ENCODE measurements at places on chromosomes 7 and 10. TPM values are rescaled to one million over a fixed set of nuclear protein-coding genes. Genes with fewer than 3 reads are reported as not detected.

SUN3 gene
- total RNA-seq = not detected

CCSER2 gene
- 57.1 TPM for total RNA-seq

- no peak overlapping the region for H3K27ac ChIP-seq
- H3K4me3 ChIP-seq = no peak overlapping the region
- DNase-seq = no peak
- peaks cover 35% of the 10 kb centered on the region for H3K36me3 ChIP-seq
Measured at GRCh38 chr7:100572949-100573675, 588 bp downstream of the SAP25 start.

GRCh38 chr10:27948186-27948585 lies 50.7 kb downstream of the ODAD2 start:
- peaks cover 3% of the 10 kb centered on the region for H3K27me3 ChIP-seq
- no peaks in the 10 kb centered on the region for H3K4me1 ChIP-seq
- no peak overlapping the region for H3K27ac ChIP-seq
- no peaks in the 10 kb centered on the region for H3K36me3 ChIP-seq

DNA sequence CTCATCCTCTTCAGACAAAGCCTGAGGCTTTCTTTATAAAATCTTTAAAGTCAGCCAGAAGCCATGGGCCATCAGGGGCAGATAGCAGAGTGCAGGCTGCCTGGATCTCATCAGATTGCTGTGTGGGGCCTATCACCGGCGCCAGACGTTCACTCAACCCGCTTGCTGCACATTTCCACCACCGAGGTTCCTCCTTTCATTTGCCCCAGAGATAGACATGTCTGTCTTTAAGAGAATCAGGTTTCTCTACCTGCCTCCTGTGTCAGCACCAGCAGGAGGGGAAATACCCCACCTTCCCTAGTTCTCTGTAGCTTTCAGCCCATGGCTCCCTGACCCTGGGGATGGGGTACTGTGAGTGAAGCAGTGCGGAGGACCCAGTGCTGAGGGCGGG lies 22.0 kb downstream of the SLC18A2 start:
- no peak overlapping the region for H3K27ac ChIP-seq
- H3K4me3 ChIP-seq = no peak overlapping the region
- no peaks in the 10 kb centered on the region for H3K36me3 ChIP-seq
- DNase-seq = no peak
- peaks cover 22% of the 10 kb centered on the region for H3K27me3 ChIP-seq
- H3K4me1 ChIP-seq = no peaks in the 10 kb centered on the region

DNA sequence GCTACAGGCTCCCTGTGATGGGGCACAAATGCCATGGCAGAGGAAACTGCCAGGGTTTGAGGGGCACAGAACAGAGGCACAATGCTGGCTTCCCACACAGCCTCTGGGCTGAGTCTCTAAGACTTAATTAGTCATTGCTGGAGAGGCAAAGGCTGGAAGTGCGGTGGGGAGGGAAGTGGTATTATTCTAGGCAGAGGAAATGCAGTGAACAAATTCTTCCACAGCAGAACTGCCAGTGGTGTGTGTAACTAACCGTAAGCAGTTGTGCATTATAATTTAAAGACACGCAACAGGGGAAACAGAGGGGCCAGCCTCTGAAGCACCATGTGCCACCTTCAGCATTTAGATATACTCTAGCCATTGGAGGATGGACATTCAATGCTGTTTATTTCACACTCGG lies 12.8 kb downstream of the ICA1 start:
- H3K36me3 ChIP-seq = no peaks in the 10 kb centered on the region
- no peak overlapping the region for H3K27ac ChIP-seq
- H3K4me1 ChIP-seq = no peaks in the 10 kb centered on the region
- peaks cover 12% of the 10 kb centered on the region for H3K27me3 ChIP-seq
- no peak for DNase-seq

STEAP2 gene
- not detected for total RNA-seq

DNA sequence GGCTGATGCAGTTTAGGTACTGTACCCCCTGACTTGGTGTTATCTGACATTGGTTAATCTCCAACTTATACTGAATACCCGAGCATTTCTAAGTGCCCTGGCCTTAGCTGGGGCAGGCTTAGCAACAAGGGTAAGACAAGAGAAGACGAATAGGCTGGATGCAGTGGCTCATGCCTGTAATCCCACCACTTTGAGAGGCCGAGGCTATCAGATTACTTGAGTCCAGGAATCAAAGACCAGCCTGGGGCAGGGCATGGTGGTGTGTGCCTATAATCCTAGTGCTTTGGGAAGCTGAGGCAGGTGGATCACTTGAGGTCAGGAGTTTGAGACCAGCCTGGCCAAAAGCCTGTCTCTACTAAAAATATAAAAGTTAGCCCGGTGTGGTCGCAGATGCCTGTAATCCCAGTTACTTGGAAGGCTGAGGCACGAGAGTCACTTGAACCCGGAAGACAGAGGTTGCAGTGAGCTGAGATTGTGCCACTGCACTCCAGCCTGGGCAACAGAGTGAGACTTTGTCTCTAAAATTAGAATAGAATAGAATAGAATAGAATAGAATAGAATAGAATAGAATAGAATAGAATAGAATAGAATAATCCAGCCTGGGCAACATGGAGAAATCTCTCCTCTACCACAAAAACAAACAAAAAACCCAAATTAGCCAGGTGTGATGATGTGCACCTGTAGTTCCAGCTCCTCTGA lies 108.9 kb downstream of the BICC1 start:
- H3K4me1 ChIP-seq = no peaks in the 10 kb centered on the region
- no peak overlapping the region for H3K4me3 ChIP-seq
- no peaks in the 10 kb centered on the region for H3K36me3 ChIP-seq
- no peak overlapping the region for H3K27ac ChIP-seq
- H3K27me3 ChIP-seq = no peaks in the 10 kb centered on the region

DNA sequence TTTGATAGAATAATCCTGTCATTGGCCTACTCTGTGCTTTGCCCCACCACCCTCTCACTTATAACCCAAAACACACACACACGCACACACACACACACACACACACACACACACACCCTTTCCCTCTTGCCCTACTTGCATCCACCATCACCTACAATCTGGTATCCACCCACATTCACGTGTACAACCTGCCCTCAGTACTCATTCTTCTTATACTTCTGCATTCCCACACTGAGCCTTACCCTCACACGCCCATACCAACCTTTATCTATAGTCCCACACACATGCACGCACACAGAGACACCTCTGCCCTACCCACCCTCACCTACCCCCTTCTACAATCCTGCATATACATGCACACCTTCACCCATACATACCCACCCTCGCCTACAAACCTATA lies 10.8 kb upstream of the SRI start:
- no peak for DNase-seq
- peaks cover 9% of the 10 kb centered on the region for H3K27me3 ChIP-seq
- H3K4me3 ChIP-seq = no peak overlapping the region
- no peaks in the 10 kb centered on the region for H3K36me3 ChIP-seq
- H3K4me1 ChIP-seq = no peaks in the 10 kb centered on the region

CYP3A7 gene
- not detected for total RNA-seq

GRCh38 chr10:822661-823367 lies 108.7 kb downstream of the LARP4B start:
- DNase-seq = no peak
- peak overlapping the region; percentile 81 for H3K27ac ChIP-seq
- H3K4me3 ChIP-seq = peak overlapping the region; percentile 68
- no peaks in the 10 kb centered on the region for H3K27me3 ChIP-seq

DNA sequence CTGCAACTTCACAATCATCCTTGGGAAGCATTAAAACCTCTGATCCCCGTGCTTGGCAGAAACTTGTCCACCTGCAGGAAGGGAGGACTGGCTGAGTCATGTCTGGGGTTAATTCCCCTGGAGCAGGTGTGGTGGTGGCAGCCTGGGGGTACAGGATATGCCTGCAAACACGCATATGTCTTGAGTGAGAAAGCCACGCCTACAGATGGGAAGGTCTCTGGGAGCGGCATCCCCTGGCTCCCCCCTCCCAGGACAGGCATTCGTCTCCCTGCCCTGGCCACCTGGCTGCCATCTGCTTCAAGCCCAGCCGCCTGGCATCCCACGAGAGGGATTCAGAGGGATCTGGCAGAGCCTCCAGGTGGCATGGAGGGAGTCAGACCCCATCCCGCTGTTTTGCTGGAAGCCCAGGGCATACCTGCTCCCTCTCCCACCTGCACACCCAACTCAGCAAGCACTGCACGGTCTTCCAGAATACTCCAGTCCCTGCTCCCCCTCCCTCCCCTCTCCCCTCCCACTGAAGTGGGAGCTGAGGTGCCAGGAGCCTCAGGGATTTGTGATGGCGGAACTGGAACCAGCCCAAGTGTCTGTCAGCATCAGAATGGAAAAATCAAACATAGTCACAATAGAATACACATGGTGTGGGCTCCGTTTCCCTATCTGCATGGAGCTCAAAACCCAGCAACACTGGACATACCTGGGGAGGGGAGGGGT lies 61.0 kb downstream of the CAMK2B start:
- no peak overlapping the region for H3K27ac ChIP-seq
- no peak for DNase-seq
- no peaks in the 10 kb centered on the region for H3K36me3 ChIP-seq
- no peak overlapping the region for H3K4me3 ChIP-seq

ACTL6B gene
- total RNA-seq = not detected

DNA sequence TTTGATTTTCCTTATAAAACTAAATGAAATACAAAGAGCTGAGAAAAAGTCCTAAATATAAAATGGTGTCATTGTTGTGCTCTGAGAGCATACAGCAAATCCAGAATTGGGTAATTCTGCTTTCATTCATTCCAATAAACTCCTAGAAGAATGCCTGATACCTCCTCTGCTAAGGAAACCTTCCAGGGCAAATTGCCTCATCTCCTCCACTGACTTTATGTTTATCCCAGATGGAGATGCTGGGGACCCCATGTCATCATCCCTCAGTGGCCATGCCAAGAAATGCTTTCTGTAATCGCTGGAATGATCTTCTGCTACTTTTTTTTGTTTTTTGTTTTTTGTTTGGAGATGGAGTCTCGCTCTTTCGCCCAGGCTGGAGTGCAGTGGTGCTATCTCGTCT lies 119.3 kb upstream of the PRKCQ start:
- H3K36me3 ChIP-seq = no peaks in the 10 kb centered on the region
- H3K4me1 ChIP-seq = no peaks in the 10 kb centered on the region
- H3K27me3 ChIP-seq = peaks cover 2% of the 10 kb centered on the region
- H3K27ac ChIP-seq = no peak overlapping the region
- no peak overlapping the region for H3K4me3 ChIP-seq

DNA sequence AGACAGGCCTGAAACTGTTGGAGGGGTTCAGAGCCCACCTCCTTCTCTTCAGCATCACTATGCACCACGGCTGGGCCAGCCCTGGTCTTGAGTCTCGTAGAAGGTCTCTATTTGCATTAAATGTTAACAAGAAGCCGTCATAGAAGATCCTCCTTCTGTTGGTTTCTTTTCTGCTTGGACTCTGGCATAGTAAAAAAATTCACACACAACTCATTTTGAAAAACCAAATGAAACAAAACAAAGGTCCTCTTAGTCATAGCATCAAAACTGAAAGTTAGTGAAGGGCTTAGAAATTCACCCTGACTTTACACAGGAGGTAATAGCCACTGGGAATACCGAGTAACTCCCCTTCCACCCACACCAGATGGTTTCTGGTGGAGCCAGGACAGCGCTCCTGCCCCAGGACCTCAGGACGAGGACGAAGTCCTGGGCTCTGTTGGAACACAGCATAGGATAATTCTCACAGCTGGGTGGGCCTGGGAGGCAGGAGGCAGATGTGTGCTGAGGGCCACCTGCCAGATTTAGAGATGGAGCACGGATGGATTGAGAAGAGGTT lies 248.4 kb upstream of the KLF6 start:
- no peaks in the 10 kb centered on the region for H3K36me3 ChIP-seq
- H3K4me3 ChIP-seq = peak overlapping the region; percentile 30
- DNase-seq = no peak
- H3K4me1 ChIP-seq = peaks cover 32% of the 10 kb centered on the region
- H3K27me3 ChIP-seq = no peaks in the 10 kb centered on the region
